ENCODE measurements at places on chromosomes 6 and 20.

GRCh38 chr6:148538261-148539190 lies 195.9 kb downstream of the SASH1 start:
- DNase-seq = no peak

DNA sequence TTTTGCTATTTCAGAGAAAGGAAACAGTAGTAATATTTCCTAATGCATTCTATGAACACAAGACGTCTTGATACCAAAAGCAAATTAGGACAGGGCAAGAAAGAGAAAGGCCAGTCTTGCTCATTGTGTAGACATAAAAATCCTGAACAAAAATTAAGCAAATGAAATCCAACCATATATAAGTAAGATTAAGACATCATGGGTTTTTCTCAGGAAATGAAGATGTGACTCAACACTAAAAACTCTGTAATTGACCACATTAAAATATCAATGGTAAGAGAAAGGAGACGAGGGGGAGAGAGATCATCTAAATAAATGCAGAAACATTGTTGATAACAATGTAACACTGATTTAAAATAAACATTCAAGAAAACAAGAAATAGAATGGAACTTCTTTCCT lies 205.4 kb downstream of the SOD2 start:
- no peak for DNase-seq

DNA sequence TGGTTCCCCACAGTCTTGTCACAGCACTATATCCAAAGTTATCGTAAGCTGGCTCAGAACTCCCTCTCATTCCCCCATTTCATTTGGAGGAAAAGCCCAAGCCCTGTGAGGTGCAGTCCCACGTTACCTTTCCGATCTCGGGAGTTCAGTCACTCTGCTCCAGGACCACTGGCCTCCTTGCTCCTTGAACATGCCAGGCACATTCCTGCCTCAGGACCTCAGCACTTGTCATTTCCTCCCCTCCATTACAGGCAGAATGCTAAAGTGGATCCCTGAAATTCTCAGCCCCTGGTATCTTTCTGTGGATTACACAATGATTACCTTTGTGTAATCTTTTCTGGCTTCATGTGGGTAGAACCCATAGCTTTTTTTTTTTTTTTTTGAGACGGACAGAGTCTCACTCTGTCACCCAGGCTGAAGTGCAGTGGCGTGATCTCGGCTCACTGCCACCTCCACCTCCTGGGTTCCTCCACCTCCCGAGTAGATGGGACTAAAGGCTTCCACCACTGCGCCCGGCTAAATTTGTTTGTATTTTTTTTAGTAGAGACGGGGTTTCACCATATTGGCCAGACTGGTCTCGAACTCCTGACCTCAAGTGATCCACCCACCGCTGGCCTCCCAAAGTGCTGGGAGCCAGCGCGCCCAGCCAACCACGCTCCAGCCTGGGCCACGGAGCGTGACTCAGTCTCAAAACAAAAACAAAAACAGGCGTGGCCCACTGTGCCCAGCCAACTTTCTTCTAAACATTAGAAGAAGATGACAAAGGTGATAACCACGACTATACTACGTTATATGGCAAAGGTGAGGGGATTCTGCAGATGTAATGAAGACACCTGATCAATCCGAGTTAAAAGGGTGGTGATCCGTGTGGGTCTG lies 4.0 kb upstream of the OXT start:
- DNase-seq = no peak

DNA sequence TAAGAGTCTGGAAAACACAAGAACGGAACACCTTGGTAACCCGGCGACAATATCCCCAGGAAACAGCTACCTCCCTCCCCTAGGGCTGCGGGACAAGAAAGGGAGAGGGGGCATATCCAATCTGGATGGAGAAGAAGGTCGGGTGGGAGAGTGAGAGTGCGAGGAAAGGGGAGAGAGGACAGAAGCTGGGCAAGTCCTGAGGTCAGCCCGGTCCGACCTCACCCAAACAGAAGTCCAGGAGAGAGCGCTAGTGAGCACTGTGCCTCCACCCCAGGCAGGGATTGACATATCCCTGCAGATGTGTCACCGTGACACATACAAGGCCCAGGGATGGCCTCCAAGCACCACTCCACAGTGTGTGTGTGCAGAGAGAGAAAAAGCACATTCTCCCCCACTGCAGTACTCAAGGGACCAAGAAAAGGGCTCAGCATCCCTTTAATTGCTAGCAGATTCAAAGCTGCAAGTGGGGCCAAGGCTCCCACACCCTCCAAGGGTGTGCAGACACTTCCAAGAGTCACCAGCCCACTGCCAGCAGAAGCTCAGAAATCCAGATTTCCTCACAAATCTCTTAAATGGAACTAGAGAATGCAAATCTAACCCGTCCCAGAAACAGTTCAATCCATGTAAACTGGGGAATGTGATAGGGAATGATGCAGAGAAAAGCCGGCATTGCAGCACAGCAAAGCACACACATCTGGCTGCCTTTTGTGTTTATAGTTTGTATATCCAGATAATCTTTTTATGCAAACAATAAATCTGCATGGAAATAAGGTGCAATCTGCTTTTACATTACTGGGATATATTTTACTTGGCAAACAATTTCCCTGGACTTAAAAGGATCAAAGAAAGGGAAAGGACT lies 3.1 kb downstream of the PXDC1 start:
- no peak for DNase-seq

- DNase-seq = no peak
These were observed 67.7 kb downstream of the SYNJ2 start for GRCh38 chr6:158049055-158050028.

- DNase-seq = peak; percentile 61
These were observed 102.0 kb downstream of the OR2B2 start for GRCh38 chr6:27809939-27810767.

- DNase-seq = no peak
These were observed 12.1 kb downstream of the SSR1 start for GRCh38 chr6:7300926-7301325.

DNA sequence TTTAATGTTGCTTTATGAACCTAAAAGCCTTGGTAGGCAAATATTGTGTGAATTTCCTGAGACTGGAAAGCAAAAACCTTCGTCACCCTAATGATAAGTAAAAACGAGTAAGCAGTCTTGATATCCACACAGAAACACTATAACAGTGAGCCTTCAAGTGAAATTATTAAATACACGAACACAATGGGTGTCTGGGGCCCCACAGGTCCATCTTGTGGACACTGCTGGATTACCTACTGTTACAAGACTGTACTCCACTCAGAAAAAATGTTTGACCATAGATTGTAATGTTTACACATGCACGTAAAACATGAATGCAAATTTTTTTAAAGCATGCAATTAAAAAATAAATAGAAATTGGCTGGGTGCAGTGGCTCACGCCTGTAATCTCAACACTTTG lies 466.9 kb downstream of the CD83 start:
- DNase-seq = no peak

DNA sequence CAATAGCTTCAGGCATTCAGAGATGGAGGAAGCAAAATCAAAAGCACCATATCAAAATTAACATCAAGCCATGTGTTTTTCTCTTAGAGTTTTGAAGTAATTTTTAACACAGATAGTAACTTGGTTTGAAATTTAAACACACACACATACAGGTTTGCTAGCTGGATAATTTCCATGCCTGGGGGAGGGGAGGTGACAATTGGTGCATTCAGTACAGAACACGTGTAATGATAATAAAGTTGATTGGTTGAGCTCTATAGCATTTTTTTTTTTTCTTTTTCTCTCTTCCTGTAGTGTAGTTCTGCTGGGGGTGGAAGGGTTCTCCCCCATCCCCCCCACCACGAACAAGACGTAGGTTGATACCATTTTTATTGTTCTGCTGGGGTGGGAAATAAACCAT lies 564.8 kb downstream of the LMBRD1 start:
- DNase-seq = no peak

- no peak for DNase-seq
These were observed 96.9 kb downstream of the FAM120B start for GRCh38 chr6:170403451-170403850.

GRCh38 chr6:139927236-139927635 lies 552.8 kb upstream of the CITED2 start:
- DNase-seq = no peak

- no peak for DNase-seq
These were observed 56.6 kb upstream of the RREB1 start for GRCh38 chr6:7050872-7051779.

- no peak for DNase-seq
These were observed 5.6 kb downstream of the DACT2 start for GRCh38 chr6:168314021-168314420.

- no peak for DNase-seq
These were observed 124.6 kb downstream of the ANKS1A start for GRCh38 chr6:35013701-35014100.

GRCh38 chr20:16583474-16583873 lies 10.2 kb upstream of the KIF16B start:
- DNase-seq = no peak

DNA sequence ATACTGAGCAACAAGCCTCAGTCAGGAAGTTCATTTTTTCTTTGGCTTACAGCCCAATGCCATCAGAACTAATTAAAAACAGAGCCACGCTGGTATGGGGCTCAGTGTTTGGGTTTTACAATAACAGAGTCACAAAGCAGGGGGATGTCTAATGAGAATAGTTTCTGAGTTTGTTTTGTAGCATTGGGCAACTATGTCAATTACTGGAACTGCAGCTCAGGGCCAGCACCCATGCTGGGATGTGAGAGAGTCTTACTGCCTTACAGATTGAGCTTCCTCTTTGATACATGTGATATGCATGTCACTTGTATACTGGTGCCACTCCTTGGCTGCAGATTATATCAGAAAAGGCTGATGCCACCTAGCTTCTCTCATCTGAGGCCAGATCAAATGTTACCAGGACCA lies 117.6 kb downstream of the TFAP2B start:
- no peak for DNase-seq

DNA sequence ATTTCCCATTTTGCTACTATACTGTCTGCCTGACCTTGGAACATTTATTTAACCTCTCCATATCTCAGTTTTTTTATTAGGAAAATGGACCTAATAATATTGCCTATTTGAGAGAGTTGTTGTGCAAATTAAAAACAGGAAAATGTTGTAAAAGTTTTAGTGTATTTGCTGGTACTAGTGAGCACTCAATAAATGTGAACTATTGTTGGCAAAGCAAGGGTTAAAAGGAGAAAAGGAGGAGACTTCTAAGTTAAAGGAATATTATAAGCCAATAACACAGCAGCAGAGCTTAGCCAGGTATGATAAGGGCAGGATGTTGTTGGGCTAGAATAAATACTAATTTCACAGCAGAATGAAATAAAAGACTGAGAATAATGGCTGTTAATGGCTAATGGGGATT lies 211.9 kb upstream of the FUT9 start:
- no peak for DNase-seq

- no peak for DNase-seq
These were observed 33.1 kb upstream of the CHRNA4 start for GRCh38 chr20:63394069-63394919.

DNA sequence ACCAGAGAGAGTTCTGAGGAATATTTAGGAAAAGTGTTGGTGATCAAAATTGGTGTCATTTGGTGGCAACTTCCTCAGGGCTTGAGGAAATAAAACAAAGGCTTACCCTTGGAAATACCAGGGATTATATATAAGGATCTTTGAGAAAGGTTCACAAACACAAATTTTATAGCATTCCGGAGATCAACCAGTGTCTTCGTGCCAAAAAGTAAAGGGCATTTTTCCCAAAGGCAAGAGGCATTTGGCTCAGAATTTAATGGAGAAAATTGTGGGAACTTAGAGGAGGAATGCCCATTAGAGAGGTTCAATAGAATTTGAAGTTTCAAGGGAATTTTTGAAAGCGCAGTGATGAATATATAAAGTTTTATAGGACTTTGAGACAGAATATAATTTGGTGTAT lies 179.5 kb downstream of the FUT9 start:
- no peak for DNase-seq

- DNase-seq = no peak
These were observed 67.4 kb upstream of the ARHGAP18 start for GRCh38 chr6:129777371-129777770.

- no peak for DNase-seq
These were observed 1009.7 kb upstream of the GJE1 start for GRCh38 chr6:141123049-141123448.

- DNase-seq = no peak
These were observed 164.9 kb upstream of the RREB1 start for GRCh38 chr6:6942831-6943230.

DNA sequence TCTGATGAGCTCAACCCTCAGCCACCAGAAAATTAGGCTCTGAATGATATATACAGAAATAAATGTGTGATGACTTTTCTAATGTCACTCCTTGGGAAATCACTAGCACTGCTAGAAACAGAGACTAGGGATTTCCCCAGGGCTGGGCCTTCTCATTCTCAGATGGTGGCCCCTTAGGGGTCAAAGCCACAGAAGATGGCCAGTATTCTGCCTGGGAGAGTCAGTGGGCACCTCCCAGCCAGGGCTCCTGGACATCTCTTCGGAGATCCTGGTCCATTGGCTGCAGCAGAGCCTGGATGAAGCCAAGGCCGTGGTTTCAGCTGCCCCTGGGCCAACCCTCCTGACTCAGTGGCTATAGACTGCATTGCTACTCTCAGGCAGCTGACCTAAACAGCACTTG lies 276.9 kb upstream of the SUPT3H start:
- no peak for DNase-seq

All from activated naive CD4-positive, alpha-beta T cell (primary cell).